DMS153 (cell line): ENCODE measurements at places on chromosomes 13 and 19.
A peak's percentile ranks its signal among the peaks of the same experiment; 100 is the strongest.

DNA sequence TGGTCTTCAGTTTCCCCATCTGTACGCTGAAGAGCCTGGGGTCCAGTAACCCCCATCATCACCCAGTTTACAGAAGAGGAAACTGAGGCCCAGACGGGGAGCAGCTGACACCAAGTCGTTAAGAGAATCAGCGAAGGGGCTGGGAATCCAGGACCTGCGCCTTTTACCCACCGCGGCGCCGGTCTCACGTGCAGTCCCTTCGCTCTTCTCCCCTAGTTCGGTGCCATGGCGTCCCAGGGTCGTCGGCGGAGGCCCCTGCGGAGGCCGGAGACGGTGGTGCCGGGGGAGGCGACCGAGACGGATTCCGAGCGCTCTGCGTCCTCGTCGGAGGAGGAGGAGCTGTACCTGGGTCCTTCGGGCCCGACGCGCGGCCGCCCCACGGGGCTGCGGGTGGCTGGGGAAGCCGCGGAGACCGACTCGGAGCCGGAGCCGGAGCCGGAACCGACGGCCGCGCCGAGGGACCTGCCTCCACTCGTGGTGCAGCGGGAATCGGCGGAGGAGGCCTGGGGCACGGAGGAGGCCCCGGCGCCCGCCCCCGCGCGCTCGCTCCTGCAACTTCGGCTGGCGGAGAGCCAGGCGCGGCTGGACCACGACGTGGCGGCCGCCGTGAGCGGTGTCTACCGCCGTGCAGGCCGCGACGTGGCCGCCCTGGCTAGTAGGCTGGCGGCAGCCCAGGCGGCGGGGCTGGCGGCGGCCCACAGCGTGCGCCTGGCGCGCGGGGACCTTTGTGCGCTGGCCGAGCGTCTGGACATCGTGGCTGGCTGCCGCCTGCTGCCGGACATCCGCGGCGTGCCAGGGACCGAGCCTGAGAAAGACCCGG, 698 bp downstream of the BLOC1S3 start:
- DNase-seq: no peak

DNA sequence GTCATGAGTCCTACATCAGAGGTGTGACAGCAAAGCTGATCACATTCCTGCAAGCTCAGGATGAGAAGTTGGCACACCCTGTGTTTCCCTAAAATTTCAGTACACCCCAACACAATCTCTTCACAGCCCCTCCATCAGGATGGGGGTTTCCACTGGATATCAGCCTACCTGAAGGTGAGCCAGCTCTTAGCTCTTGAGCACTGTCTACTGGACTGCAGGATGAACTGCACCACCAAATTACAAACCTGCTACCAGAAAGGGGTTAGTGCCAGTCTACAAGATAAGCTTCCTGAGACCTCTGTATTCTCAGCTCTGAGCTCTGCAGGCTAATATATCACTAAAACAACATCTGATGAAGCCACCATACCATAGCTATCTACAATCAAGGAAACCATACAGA, 1616.2 kb upstream of the SPRY2 start:
- no peak for DNase-seq

DNA sequence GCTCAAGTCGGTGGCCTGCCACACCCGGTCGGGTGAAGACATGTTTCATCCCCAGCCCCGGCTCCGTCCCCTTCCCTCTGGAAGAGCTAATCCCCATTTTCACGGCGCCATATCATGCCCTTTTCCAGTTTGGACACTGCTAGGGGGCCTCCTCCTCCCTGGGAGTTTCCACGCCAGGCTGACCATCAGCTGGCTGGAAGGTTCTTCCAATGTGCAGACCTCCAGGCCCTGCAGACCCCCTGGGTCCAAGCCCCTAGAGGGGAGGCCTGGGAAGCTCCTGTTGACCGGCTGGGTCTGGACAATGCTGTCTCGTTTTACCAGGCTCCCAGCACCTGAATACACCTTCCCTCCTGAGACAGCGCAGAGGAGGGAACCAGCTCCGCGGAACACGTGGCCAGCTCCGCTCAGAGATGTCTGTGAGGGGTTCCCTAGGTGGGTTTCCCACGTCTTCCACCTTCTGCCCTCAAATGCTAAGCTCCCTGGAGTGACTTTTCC, 44.7 kb upstream of the RANBP3 start:
- no peak for DNase-seq

GRCh38 chr13:36046672-36047071, 84.5 kb downstream of the DCLK1 start:
- no peak for DNase-seq

DNA sequence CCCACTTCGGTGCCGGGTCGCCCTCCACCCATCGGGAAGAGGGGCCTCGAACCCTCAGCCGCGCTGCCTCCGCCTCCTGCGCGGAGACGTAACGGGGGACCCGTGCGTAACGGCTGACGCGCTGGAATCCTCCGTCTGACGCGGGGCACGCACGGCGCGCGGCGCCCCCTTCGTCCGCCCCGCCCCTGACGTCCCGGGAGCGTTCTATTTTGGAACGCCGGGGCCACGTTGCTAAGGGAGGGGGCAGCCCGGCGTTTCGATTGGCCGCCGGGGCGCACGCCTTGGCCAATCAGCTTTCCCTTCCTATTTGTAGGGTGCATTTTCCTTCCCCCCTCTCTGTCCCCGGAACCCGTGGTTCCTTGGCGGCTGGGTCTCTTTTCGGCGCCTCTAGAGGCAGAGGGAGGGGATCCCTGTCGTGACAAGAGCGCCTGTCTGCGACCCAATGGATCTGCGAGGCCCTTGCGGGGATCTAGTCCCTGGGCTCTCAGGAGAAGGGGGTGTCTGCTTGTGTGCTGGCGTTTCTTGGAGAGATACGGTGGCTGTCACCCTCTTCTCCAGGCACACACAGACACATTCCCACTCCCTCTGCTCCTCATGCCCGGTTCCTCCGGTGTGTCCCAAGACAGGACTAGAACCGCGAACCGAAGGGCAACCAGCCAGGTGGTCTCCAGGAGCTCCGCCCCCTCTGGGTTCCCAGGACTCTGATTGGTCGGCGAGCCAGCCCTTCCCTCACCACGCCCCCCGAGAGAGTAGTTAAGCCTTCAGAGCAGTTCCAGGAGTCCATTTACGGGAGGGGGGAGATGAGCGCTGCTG, 1.5 kb downstream of the FOSB start:
- DNase-seq: peak; percentile 90

DNA sequence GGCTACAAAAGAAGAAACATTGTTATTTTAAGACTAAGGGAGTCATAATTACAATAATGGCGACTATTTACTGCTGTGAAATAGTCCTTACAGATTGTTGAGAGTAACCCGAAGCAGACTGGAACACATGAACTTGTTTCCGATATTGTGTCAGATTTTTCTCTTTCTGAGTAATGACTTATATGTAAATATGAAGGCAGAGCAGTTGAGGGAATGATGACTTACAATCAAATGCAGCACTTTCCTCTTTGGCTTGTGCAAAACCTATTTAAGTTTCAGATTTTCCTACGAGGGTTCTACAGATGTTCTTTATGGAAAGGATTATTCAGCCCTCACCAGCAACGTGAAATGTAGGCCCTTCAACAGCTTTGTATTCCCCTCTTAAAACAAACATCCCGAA, 198.6 kb downstream of the RGCC start:
- DNase-seq: no peak

DNA sequence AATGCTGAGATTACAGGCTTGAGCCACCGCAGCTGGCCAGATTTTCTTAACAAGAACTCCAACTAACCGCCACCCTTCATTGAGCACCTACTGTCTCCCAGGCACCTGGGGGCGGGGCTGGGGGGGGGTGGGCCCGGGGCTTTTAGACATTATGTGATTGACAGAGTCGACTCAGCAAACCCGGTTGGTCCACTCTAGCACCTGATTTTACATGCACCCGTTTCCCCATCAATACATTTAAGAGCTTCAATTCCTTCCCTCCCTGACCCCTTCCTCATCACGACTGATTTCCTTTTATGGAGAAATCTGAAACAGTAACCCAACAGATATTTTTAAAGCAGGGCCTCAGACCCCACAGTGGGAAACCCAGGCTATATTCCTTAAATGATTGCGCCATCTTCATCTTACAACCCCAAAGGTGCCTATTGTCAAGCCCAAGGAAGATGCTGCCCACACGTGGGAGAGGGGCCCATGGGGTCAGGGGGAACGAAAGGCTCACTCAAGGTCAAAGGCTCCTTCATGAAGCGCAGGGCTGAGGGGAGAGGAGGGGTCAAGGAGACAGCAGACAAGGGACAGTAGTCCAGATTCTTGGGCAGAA, 1.8 kb downstream of the INSR start:
- no peak for DNase-seq

- no peak for DNase-seq
These were observed 13.9 kb upstream of the DACH1 start for GRCh38 chr13:71880753-71881541.

- no peak for DNase-seq
These were observed 27.6 kb downstream of the MAU2 start for GRCh38 chr19:19348266-19348665.
